ENCODE measurements at places on chromosomes 4 and X. TPM values are rescaled to one million over a fixed set of nuclear protein-coding genes. Genes with fewer than 3 reads are reported as not detected.

GRCh38 chrX:69128588-69128987 lies 36.7 kb downstream of the PJA1 start:
- DNase-seq = no peak

GRCh38 chr4:176321589-176321988 lies 1.8 kb downstream of the SPCS3 start:
- DNase-seq = no peak

DNA sequence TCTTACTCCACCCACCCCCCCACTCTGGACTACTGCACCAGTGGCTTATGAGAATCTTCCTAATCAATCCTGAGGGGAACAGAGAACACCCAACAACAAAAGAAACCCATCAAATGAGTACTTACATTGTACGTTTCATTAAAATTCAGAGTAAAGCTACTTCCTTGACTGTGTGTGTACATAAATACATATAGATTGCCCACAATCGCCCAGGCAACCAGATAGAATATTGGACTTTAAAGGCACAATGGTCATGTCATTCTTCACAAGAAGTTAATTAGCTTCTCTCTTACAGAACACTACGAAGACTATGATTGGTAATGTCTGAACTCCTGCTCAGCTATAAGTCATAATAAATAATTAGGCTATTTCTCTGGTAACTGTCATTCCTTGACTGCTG lies 12.2 kb upstream of the ATP11C start:
- no peak for DNase-seq

DNA sequence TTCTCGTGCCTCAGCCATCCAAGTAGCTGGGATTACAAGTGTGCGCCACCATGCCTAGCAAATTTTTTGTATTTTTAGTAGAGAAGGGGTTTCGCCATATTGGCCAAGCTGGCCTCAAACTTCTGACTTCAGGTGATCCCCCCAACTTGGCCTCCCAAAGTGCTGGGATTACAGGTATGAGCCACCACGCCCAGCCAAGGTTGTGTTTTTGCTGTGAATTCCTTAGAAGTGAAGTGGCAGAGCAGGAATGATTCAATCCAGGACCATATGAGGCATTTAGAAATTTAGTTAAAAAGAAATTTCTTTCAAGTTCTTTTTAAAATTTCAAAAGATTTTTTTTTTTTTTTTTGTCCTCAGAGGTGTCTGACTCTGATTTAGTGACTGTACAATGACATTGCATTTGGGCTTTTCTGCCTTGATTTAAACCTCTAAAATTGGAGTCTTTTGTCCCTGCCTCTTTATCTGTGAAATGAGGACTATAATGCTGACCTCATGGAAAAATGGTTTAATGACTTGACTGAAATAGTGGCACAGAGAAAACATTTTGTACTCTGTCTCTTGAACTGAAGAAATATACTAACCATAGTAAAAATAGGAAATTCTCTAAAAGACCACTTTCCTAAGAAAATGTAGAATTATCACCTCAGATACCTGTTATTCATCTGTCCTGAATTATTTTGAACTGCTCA lies 59.9 kb downstream of the CXCL13 start:
- no peak for DNase-seq

The PRRG1 gene
- not detected for total RNA-seq

The GABRE gene
- total RNA-seq = not detected
